ENCODE measurements at places on chromosomes 7 and 10. TPM values are rescaled to one million over a fixed set of nuclear protein-coding genes. Genes with fewer than 3 reads are reported as not detected.

The SPDYE16 gene
- total RNA-seq = not detected

The ZCWPW1 gene
- total RNA-seq = 1.3 TPM

The TMEM130 gene
- total RNA-seq = 1.5 TPM

The CAMK1D gene
- 21.3 TPM for total RNA-seq

The ASB10 gene
- total RNA-seq = not detected

The UTF1 gene
- not detected for total RNA-seq
